ENCODE measurements at places on chromosomes 11 and 22.
A peak's percentile ranks its signal among the peaks of the same experiment; 100 is the strongest.

DNA sequence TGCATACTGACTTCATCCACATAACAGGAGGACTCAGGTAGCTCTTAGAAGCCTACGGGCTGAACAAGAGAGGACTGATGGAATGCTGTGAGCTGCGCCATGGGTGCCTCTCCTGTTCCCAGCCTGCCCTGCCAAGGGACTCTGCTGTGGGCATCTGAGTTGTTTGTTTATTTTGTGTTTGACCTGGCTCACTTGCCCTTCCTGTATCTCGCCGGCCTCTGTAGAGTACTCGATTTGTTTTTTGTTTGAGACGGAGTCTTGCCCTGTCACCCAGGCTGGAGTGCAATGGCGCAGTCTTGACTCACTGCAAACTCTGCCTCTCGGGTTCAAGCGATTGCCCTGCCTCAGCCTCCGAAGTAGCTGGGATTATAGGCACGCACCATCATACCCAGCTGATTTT lies 1.8 kb downstream of the TTC38 start:
- DNase-seq, result no peak

- DNase-seq, result no peak
These were observed 657.7 kb downstream of the OPCML start for GRCh38 chr11:132874638-132875037.

DNA sequence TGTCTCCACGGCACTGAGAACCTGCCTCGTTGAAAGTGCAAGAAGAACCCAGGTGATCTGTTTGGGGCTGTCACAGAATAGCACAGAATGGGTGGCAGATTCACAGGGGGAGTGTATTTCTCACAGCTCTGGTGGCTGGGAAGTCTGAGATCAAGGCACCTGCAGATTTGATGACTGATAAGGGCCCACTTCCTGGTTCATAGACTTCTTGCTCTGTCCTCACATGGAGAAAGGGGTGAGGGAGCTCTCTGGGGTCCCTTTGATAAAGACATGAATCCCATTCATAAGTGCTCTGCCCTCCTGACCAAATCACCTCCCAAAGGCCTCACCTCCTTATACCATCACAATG lies 198.5 kb upstream of the SORL1-AS1 start:
- no peak for DNase-seq

DNA sequence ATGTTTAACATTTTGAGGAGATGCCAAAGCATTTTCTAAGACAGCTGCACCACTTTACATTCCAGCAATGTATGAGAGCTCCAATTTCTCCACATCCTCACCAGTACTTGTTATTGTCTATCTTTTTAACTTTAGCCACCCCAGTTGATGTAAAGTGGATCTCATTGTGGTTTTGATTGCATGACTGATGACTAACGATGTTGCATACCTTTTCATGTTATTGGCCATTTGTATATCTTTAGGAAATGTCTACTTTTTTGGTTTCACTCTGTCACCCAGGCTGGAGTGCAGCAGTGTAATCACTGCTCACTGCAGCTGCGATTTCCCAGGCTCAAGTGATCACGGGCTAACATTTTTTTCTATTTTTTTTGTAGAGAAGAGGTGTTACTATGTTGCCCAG lies 8.9 kb downstream of the TTC28 start:
- no peak for DNase-seq

DNA sequence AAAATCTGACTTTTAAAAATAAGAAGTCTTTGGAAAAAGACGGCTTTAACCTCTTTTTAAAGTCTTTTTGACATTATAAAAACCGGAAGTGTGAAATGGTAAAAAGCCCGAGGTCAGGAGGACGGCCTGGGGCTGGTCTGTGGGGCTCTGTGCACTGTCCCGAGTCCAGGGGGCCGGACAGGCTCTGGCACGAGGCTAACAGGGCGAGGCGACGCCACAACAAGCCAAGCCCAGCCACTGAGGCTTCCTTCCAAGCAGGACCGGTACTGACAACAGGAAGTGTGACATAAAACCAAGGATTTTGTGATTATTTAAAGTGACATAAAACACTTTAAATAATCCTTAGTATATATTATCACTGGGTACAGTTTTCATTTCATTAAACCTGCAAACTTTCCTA lies 39.2 kb downstream of the BRD1 start:
- peak; percentile 75 for DNase-seq

DNA sequence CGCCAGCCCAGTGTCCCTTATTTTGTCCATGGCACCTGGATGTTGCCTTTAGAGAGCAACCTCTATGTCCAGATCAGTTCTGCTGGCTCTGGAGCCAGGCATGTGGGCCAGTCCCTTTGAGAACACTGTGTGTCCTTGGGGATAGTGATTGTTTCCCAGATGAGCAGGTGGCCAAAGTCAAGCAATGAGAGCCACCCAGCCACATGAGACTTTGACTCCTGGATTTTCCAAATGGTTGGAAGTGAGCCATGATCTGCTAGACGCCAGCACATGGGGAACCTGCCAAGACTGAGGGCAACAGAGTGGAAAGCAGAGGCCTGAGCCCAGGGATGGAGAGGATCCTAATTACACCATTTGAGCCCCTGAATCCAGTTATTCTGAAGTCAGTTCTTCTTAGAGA lies 479.8 kb downstream of the OPCML start:
- DNase-seq, result no peak

GRCh38 chr11:131546218-131546895 lies 175.9 kb downstream of the NTM start:
- no peak for DNase-seq

DNA sequence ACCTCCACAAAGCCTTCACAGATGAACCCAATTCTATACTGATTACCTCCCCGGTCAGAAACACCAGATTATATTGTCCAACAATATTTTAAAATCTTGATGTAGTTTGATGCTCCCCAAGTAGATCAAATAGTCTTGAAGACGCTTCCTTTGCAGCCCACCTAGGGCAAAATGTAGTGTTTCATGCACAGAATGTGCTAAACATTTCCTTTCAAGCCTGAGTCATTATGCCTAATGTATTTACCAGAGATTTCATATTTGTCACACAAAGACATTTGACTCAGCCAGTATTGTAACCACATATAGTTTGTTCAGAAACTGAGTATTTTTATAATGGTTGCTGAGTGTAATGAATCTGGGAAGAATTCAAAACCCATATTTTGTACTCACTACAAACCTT lies 1396.8 kb downstream of the LRRC4C start:
- no peak for DNase-seq

GRCh38 chr22:22080270-22080669 lies 97.7 kb upstream of the TOP3B start:
- DNase-seq, result no peak

GRCh38 chr11:69277074-69277809 lies 16.7 kb upstream of the MYEOV start:
- DNase-seq, result no peak

GRCh38 chr11:70024036-70024772 lies 53.9 kb upstream of the ANO1 start:
- DNase-seq, result peak; percentile 34

- DNase-seq, result no peak
These were observed 5.6 kb downstream of the DERL3 start for GRCh38 chr22:23833017-23833751.

- peak; percentile 65 for DNase-seq
These were observed 19.0 kb upstream of the E2F8 start for GRCh38 chr11:19259487-19260345.

DNA sequence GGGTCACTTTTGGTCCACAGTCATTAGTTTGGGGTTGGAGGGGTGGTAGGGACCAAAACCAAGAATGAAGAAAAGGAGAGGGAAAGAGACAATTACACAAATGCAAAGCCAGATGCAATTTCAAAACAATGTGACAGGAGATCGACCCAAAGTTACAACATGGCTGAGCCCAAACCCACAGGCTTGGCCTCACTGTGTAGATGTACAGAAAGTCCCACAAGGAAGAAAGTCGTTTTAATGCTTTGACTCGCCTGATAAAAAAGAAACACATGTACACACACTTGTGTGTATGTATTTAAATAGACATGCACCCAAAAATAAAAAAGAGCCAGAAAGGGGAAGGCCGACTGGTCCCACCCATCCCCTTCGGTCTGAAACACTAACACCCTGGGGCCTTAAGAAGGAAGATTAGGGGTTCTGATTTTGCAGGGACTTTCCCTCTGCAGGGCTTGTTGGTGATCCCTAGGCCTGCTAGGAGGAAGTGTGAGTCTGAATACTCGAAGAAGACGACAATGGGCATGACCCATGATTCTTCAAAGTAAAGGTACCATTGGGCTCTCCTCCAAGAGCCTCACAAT lies 104.1 kb downstream of the ETS1 start:
- DNase-seq, result no peak

DNA sequence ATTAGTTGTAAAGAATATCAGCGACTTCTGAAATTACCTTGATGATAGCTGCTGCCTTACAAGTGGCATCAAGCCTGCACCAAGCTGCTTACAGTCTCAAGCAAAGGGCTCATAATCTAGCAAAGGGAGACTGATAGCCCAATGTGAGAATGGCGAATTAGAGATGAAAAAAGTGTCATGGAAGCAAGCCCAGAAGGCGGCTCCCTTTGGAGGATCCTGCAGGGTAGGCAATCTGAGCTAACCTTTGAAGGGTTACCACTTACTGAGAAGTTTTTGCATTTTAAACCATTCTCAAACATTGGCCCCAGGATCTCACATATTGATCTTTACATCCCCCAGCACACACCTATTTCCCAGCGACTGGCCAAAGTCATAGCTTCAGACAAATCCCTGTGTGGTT lies 18.5 kb downstream of the GAB2 start:
- no peak for DNase-seq

GRCh38 chr22:29055192-29055830 lies 6.3 kb downstream of the C22orf31 start:
- DNase-seq, result no peak

DNA sequence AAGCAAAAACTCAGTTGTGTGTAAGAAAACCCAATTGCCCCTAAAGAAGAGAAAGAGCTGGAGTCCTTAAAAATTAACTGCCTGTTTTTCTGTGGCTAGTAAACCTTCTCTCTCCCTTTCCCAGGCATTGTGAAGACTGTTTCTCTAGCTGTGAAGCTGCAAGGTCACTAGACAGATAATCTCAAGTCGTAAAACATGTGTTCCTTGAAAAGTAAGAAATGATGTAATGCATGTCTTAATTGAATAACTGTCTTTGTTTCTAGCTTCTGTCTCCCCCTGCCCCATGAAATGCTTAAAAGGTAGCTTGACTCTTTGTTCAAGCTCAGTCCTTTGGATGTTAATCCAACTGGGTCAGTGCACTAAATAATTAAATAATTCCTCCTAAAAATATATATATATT lies 29.5 kb upstream of the FAM181B start:
- DNase-seq, result no peak

GRCh38 chr11:44986315-44986714 lies 35.6 kb upstream of the TP53I11 start:
- no peak for DNase-seq

Measured in ureter (tissue), 1 donor.